Fibroblast of lung (primary cell): ENCODE measurements at places on chromosomes 6 and 20. TPM values are rescaled to one million over a fixed set of nuclear protein-coding genes. Genes with fewer than 3 reads are reported as not detected.

GRCh38 chr6:169205176-169206160, 48.2 kb downstream of the THBS2 start:
- H3K4me1 ChIP-seq: peaks cover 7% of the 10 kb centered on the region
- no peak overlapping the region for H3K27ac ChIP-seq
- no peaks in the 10 kb centered on the region for H3K27me3 ChIP-seq
- H3K36me3 ChIP-seq: no peaks in the 10 kb centered on the region

- peaks cover 3% of the 10 kb centered on the region for H3K36me3 ChIP-seq
- no peak for DNase-seq
- H3K27me3 ChIP-seq: no peaks in the 10 kb centered on the region
- peak overlapping the region; percentile 78 for H3K27ac ChIP-seq
- peak overlapping the region; percentile 71 for H3K4me3 ChIP-seq
Observed at GRCh38 chr6:1387876-1388629, 1.3 kb upstream of the FOXF2 start.

DNA sequence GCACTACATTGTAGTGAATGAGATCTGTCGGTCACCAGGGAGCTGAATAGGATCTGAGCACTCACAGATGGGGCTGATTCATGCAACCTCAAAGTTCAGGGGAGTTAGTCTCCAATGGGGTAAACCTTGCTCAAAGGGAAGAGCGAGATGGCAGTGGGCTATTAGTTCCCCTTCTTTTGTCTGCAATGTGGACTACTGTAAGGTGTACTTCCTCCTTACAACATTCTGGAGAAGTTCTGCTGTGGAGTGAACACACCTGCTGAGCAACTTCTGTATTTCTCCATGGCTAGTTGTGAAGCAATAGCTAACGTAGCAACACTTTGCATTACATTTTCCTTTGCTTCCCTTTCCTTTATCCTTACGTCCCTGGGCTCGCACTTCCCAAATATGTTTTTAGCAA, 134.3 kb upstream of the B3GAT2 start:
- H3K4me3 ChIP-seq: no peak overlapping the region
- no peak overlapping the region for H3K27ac ChIP-seq

- H3K36me3 ChIP-seq: no peaks in the 10 kb centered on the region
- no peaks in the 10 kb centered on the region for H3K4me1 ChIP-seq
- H3K4me3 ChIP-seq: peak within 1 kb of the TSS; percentile 90
- peak within 1 kb of the TSS; percentile 96 for H3K27ac ChIP-seq
- H3K27me3 ChIP-seq: no peaks in the 10 kb centered on the region
- peak; percentile 93 for DNase-seq
Observed at GRCh38 chr6:81752084-81752920, at the start of gene TENT5A. Gene TENT5A (minus strand): TSS chr6:81752681. CDS start chr6:81752141, 540 bp downstream.

GRCh38 chr6:20447581-20448132, 46.0 kb downstream of the E2F3 start:
- no peaks in the 10 kb centered on the region for H3K36me3 ChIP-seq
- no peak for DNase-seq
- peaks cover 6% of the 10 kb centered on the region for H3K4me1 ChIP-seq
- no peak overlapping the region for H3K27ac ChIP-seq
- H3K4me3 ChIP-seq: no peak overlapping the region
- H3K27me3 ChIP-seq: no peaks in the 10 kb centered on the region

DNA sequence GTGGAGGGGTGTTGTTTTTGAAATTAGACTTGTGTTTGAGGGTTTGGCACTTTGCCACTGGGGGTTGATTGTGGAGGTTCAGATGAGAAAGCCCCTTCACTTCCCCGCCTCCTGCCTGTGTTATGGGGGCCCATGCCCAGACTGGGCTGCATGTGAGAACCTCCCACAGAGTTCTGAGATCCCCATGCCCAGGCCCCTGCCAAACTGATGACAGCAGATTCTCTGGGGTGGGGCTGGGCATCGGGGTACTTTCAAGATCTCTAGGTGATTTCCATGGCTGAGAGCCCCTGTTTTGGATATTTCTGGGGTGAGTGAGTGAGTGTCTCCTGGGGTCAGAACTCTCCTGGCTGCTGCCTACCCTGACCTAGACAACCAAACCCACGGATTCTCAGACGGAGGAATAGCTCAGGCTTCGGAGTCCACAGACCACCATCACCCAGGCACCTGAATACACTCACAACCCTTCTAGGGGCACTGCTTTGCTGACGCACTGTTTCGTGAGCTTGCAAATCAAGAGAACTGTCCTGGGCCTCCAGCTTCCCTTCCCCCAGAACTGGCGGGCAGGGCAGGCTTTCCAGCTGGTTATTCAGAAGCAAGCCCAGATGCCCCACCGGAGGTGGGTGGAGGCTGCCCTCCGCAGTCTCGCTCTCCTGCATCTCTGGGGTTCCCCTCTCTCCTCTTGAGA, 6.3 kb downstream of the BCAS1 start:
- no peak for DNase-seq
- H3K27me3 ChIP-seq: no peaks in the 10 kb centered on the region
- no peaks in the 10 kb centered on the region for H3K4me1 ChIP-seq
- H3K4me3 ChIP-seq: no peak overlapping the region

- DNase-seq: no peak
- H3K4me3 ChIP-seq: no peak overlapping the region
- H3K27ac ChIP-seq: no peak overlapping the region
Observed at GRCh38 chr6:21836277-21836676, 242.7 kb downstream of the SOX4 start.

GRCh38 chr20:53175135-53175780, 203.1 kb downstream of the TSHZ2 start:
- no peaks in the 10 kb centered on the region for H3K36me3 ChIP-seq
- no peak overlapping the region for H3K4me3 ChIP-seq
- H3K4me1 ChIP-seq: no peaks in the 10 kb centered on the region
- DNase-seq: no peak
- no peaks in the 10 kb centered on the region for H3K27me3 ChIP-seq

DNA sequence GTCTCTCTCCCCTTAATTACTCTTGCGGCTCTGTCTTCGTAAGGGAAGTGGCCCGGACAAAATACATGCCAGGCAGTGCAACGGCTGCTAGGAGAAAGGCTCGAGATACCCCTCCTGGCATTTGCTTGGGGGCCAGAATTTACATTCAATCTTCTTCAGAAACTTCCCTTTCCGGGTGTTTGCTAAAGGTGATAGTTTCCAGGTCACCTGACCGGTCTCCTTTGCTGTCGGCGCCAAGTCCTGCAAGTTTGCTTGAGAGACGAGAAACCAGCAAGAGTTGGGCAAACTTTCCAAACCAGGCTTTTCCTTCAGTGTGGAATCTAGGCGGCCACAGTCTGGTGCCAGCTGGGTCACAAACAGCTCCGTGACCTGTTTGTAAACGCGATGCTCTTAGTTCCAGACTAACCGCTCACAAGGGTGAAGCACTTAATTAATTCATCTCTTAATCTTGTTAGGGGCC, 563 bp upstream of the SRSF3 start:
- peak overlapping the region; percentile 52 for H3K4me3 ChIP-seq
- DNase-seq: no peak

- H3K27ac ChIP-seq: no peak overlapping the region
- peaks cover 5% of the 10 kb centered on the region for H3K4me1 ChIP-seq
- no peak for DNase-seq
- no peaks in the 10 kb centered on the region for H3K27me3 ChIP-seq
Observed at GRCh38 chr20:63664143-63664851, 6.2 kb downstream of the RTEL1 start.

- no peak for DNase-seq
- no peak overlapping the region for H3K4me3 ChIP-seq
- no peaks in the 10 kb centered on the region for H3K36me3 ChIP-seq
- no peak overlapping the region for H3K27ac ChIP-seq
- no peaks in the 10 kb centered on the region for H3K27me3 ChIP-seq
- H3K4me1 ChIP-seq: peaks cover 3% of the 10 kb centered on the region
Observed at GRCh38 chr6:81758221-81758620, 5.7 kb upstream of the TENT5A start.

DNA sequence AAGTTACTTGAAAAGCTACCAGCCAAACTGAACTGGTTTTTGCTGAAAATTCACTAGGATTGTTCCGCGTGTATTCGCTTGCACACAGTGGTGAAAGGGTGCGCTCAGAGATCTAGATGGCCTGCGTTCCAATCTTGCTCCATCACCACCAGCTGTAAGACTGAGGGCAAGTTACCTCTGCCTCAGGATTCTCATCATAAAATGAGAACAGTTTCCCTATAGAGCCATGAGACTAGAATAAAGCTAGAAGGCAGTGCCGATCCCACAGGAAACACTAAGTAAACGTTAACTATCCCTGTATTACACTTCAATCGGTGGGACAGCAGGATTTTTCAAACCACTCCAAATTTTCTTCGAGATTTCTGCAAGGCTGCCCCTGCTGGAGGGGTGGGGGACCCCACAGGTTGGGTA, 838 bp downstream of the AHCY start:
- DNase-seq: peak; percentile 57
- no peaks in the 10 kb centered on the region for H3K36me3 ChIP-seq
- H3K27ac ChIP-seq: peak overlapping the region; percentile 96
- peak overlapping the region; percentile 91 for H3K4me3 ChIP-seq
- no peaks in the 10 kb centered on the region for H3K27me3 ChIP-seq
- peaks cover 2% of the 10 kb centered on the region for H3K4me1 ChIP-seq

DNA sequence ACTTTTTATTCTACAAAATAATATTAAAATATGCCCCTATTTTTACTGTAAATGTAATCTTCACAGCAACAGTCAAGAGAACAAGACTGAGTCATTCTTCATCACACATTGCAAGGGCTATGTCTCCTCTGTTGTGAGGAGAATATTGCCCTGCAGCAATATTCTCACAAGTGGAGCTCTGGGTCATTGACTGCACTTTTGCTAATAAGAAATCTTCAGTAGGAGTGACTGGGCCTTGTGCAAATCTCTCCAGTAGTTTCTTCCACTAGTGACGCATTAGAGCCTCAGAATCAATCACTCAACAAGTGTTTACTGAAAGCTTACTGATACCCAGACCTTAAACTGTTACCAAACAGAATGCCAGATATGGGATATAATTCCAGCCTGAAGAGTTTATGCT, 49.1 kb downstream of the LAMA2 start:
- no peak overlapping the region for H3K4me3 ChIP-seq
- DNase-seq: no peak
- H3K27me3 ChIP-seq: no peaks in the 10 kb centered on the region
- H3K36me3 ChIP-seq: no peaks in the 10 kb centered on the region

GRCh38 chr20:44092551-44093248, 94.3 kb downstream of the JPH2 start:
- DNase-seq: peak; percentile 48
- H3K27me3 ChIP-seq: no peaks in the 10 kb centered on the region
- no peak overlapping the region for H3K4me3 ChIP-seq
- H3K36me3 ChIP-seq: no peaks in the 10 kb centered on the region
- H3K27ac ChIP-seq: no peak overlapping the region
- peaks cover 4% of the 10 kb centered on the region for H3K4me1 ChIP-seq

DNA sequence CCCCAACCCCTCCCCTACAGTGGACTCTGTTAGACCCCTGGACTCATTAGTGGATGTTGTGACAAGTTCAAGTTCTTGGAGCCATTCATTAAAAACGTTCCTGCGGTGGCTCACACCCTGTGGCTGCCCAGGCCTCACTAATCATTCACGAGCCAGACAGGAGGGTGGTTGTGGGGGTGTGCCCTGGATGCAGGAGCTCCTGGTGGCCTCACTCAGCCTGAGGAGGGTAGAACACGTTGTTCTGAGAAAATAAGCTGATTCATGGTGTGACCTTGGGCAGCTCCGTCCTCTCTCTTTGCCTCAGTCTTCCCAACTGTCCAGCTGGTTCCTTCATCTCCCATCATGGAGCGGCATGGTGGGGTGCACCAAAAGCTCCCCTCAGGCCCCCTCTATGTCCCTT, 16.7 kb downstream of the SLC13A3 start:
- H3K4me3 ChIP-seq: no peak overlapping the region
- H3K27me3 ChIP-seq: no peaks in the 10 kb centered on the region
- no peaks in the 10 kb centered on the region for H3K36me3 ChIP-seq
- no peaks in the 10 kb centered on the region for H3K4me1 ChIP-seq

DNA sequence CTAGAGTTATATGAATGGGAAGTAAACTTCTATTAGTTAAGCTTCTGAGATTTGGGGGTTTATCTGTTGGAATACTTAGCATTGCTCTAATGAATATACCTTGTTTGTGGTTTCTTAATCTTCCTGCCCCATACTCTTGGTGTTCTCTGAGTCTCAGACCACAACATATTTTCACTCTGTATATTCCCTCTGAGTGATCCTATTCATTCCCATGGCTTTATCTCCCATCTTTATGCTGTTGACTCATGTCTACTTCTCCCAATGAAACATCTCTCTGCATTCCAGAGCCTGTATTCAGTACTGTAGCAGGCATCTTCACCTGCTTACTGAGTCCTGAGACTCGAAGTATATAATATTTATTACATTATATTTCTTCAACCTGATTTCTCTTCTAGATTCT, 283.7 kb upstream of the MAP3K7 start:
- no peak overlapping the region for H3K27ac ChIP-seq
- H3K4me1 ChIP-seq: no peaks in the 10 kb centered on the region
- H3K36me3 ChIP-seq: no peaks in the 10 kb centered on the region

- DNase-seq: no peak
- no peaks in the 10 kb centered on the region for H3K27me3 ChIP-seq
- no peaks in the 10 kb centered on the region for H3K4me1 ChIP-seq
- H3K27ac ChIP-seq: no peak overlapping the region
- H3K4me3 ChIP-seq: no peak overlapping the region
- H3K36me3 ChIP-seq: no peaks in the 10 kb centered on the region
Observed at GRCh38 chr6:13124131-13124530, 204.2 kb downstream of the TBC1D7 start.

GRCh38 chr20:4135385-4136077, 120.2 kb upstream of the RNF24 start:
- DNase-seq: peak; percentile 97
- H3K4me3 ChIP-seq: no peak overlapping the region
- peak overlapping the region; percentile 29 for H3K27ac ChIP-seq
- no peaks in the 10 kb centered on the region for H3K36me3 ChIP-seq

- H3K4me1 ChIP-seq: peaks cover 9% of the 10 kb centered on the region
- H3K36me3 ChIP-seq: no peaks in the 10 kb centered on the region
- H3K27me3 ChIP-seq: no peaks in the 10 kb centered on the region
- no peak for DNase-seq
- no peak overlapping the region for H3K4me3 ChIP-seq
Observed at GRCh38 chr6:11268978-11269377, 36.5 kb upstream of the NEDD9 start.

DNA sequence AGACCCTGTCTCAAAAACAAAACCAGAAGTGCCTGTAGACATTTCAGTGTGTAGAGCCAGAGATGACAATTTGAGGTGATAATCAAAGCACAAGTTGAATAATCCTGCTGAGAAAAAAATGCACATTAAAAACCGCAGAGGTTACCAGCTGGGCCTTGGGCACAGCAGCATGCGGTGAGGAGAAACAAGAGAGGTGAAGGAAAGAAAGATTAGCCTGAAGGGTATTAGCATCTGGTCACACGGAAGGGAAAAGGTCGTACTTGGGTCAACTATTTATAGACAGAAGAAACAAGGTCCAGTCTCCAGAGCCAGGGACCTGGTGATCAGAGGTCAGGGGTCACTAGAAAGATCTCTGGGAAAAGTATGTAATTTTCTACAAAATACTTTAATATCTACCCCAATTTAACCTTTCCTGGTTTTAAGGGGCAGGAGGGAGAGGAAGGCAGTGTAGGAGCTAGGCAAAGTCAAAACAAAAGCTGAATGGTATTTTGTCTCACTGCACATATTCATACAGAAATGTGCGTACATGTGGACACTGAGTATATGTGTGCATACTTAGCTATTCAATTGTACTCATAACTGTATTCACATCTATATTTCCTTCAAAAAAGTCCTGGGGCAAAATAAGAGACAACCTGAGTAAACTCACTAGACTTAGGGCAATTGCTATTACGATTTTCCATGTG, 10.1 kb downstream of the MAP7 start:
- no peak overlapping the region for H3K27ac ChIP-seq
- H3K36me3 ChIP-seq: no peaks in the 10 kb centered on the region
- no peak for DNase-seq
- no peaks in the 10 kb centered on the region for H3K4me1 ChIP-seq
- no peaks in the 10 kb centered on the region for H3K27me3 ChIP-seq

The TFAP2C gene
- not detected in 2 replicates for total RNA-seq

The PBOV1 gene
- not detected in 2 replicates for total RNA-seq

The GJA10 gene
- not detected in 2 replicates for total RNA-seq

The CDH26 gene
- 0.26 and 0.50 TPM in 2 replicates for total RNA-seq

The SLX4IP gene
- total RNA-seq: 4.4 and 8.1 TPM in 2 replicates
